ENCODE measurements at places on chromosomes 3 and 15. TPM values are rescaled to one million over a fixed set of nuclear protein-coding genes. Genes with fewer than 3 reads are reported as not detected.
A peak's percentile ranks its signal among the peaks of the same experiment; 100 is the strongest.

GRCh38 chr15:56757875-56758274 is 24.6 kb upstream of the ZNF280D start:
- DNase-seq, result no peak

DNA sequence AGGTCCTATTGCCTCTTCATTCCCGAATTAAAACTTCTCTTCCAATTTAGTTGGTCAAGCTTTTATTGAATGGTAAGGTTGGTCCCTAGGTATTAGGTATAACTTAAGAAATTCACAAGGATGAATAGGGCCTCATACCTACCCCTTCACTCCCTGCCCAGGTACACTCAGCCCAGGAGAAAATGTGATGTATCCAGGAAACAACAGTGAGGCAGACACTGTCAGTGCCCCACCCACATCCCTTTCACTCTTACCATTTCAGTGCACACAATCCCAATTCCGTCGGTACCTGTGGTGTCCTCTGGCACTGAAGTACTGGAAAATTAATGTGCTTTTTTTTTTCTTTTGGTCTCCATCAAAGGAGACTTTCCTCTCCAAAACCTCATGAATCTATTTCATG is 10.5 kb upstream of the C3orf49 start:
- DNase-seq, result no peak

Gene PLXNB1
- polyA plus RNA-seq, result 39.8 TPM

- no peak for DNase-seq
These were observed 471.1 kb downstream of the SHQ1 start for GRCh38 chr3:72376956-72377710.

Gene LTF
- not detected for polyA plus RNA-seq

DNA sequence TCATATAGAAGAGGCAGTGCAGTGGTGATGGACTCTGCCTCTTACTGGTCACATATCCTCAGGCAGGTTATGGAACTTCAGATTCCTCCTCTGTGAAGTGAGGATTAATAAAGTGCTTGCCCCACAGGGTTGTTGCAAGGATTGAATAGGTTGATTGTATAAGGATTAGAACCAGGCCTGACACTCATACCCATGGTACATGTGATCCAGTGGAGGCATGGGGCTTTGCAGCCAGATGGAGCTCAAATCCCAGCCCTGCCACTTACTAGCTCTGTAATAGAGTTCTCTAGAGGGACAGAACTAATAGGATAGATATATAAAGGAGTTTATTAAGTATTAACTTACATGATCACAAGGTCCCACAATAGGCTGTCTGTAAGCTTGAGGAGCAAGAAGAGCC is 184.6 kb upstream of the EIF1B start:
- no peak for DNase-seq

DNA sequence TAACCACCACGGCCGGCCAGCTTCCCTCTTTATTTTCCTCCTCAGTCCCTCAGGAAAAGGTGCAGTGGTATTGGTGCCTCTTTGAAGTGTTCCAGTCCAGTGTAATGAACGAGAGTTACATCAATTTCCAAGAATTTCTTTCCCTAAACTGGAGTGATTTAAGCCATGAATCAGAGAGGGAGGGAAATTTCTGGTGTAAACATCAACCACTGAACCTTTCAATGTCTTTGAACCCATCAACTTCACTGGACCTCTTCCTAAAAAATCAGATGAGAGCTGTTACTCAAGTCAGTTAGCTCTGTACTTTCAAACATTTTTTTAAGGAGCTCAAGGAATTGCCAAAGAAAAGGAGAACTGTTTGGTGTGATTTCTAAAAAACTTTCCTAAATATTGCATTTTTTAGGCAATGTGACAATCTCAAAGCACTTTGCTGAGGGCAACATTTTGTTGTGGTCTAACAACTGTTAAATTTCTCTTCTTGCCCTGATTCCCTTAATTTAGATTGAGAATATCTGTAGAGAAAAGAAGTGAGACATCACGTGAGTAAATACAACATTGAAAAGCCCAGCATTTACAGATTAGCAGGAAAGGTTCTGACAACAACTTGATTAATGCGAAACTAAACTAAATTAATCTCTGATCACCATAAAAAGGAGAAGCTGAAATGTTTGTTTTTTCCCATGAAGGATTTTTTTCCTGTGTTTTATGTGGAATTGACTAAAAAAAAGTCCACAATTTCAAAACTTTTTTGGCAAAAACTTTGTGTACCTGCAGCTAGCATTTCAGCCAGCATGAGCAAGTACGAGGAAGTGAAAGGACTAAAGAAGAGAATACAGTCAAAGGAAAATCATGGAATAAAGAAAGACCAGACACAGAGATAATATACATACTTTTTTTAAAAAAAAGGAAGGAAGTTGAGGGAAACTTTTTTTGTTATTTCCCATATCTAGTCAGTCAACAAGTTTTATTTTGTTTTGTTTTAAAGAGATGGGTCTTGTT is 9.1 kb upstream of the DAZL start:
- DNase-seq, result no peak

DNA sequence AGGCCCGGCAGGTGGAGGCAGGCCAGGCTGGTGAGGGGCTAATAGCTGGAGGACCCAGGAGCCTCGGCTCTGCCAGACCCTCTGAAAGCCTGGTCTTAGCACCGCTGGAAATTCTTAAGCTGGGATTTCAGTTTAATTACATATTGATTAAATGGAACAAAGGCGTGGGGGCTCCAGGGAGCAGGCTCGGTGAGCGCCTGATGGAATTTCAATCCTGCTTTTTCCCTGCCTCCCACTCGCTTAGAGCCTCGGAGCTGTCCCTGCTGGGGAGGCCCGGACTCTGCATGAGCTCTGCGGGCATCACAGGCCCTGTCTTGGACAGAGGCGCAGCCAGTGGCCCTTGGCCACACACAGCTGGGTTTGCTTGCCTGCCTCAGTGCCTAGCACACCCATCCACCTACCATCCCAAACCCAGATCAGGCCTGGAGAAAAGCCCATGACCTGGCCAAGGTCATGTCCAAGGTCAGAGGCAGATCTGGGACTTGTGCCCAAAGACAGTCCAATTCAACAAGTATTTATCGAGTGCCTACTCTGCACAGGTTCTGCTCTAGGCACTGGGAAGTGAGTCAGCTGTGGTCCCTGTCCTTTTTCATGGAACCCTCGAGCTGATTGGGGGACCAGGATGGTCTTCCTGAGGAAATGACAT is 40.6 kb downstream of the LINGO1 start:
- DNase-seq, result no peak

Gene ARPIN
- 13.5 TPM for polyA plus RNA-seq

DNA sequence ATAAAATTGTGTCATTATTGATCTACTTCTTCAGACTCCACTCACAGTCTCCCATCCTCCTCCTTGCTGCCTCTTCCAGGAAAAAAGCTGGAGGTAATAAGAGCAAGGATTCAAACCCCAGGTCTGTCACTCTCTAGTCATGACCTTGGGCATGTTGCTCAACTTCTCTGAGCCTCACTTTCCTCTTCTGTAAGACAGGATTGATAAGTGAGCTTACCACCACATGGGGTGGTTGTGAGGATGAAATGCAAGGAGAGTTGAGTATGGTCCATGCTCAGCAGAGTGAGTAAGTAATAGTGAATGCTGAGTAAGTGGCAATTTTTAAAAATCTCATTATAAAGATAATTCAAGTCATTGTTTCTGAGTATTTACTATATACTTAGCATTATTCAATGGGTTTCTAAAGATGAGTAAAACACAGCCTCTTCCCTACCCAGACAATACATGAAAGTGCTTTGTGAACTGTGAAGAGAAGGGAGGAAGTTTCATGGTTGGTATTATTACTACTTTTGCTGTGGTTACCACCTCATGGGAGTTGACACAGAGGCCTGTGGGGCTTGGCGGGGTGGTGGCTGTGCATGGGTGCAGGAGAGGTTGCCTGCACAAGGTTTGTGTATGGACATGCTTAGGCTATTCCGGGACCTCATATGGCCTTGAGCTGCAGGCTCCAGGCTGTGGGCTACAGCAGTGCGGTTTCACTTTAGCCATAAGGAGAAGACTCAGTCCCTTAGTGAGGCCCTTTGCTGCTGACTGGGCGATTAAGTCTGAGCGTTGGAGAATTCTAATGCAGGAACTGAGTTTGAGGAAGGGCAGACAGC is 30.0 kb downstream of the SLC6A11 start:
- DNase-seq, result no peak

DNA sequence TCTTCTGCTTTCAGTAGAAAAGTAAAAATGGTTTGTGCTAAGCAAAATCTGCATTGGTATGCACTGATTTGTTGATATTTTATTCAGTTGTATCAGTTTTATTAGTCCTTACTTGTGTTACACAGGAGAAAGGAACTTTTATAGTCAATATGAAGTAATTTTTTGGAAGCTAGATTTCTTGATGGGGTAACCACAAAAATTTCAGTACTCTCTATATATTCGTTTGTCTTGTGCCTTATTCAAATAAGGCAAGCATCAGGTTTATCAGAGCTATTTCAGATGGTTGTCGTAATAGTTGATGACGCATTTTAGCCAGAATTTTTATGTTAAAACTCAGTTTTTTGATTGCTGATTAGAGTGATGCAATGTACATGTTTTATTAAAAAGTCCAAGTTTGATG is 50.7 kb upstream of the NIPA1 start:
- no peak for DNase-seq

Gene NANOGP8
- not detected for polyA plus RNA-seq

Gene GOLGA6L7
- polyA plus RNA-seq, result not detected

GRCh38 chr15:56693761-56694160 is 39.5 kb downstream of the ZNF280D start:
- DNase-seq, result no peak

DNA sequence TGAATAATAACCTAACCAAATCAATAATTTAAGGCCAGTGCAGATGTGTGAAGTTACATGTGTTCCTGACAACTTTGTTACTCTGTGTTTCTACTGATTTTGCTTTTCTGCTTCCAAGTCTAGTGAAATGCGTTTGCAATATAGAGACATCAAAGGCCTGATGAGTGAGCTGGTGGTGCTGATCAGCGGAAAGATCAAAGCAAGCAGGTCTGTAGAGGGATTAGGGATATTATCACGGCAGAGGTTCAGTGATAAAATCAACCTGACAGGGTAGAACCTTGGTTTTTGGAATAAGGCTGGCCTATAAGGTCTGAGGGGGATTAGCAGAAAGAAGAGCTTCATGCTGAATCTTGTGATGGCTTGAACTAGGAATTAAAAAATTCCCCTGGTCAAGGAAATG is 111.7 kb downstream of the EDEM1 start:
- no peak for DNase-seq

- DNase-seq, result no peak
These were observed 8.0 kb downstream of the POC1A start for GRCh38 chr3:52146189-52146588.

DNA sequence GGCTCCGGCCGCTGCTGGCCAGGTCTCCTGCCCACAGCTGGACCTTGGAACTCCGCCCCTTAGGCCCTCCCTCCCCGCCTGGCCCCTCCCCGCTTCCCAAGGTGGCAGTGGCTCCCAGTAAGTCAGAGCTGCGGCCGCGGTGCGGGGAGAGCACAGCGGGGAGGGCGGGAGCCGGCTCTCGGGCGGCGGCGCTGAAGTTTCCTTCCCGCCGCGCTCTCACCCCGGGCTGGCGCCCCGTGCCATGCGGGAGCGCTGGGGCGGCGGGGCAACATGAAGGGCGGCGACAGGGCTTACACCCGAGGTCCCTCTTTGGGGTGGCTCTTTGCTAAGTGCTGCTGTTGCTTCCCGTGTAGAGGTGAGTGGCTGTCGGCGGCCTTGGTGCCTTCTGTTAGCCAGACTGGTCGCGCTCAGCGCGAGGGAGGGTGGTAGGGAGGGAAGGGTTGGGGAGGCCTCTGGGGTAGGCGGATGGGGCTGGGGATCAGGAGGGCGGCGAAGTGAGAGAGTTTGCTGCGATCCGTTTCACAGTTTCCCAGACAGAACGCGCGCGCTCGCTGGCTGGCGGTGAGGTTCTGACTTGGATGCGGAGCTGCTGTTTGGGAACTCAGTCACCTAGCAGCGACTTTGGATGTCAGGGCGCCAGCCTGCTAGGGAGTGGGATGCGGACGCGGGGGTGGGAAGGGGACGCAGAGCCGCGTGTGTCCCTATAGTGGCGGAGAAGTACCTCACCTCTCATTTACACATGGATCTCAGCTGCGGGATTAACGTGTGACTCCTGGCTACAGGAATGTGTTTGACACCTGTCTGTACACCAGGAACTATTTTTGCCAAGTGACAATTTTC is 145.5 kb upstream of the UMPS start:
- peak; percentile 91 for DNase-seq

Gene TMCO5A
- not detected for polyA plus RNA-seq

DNA sequence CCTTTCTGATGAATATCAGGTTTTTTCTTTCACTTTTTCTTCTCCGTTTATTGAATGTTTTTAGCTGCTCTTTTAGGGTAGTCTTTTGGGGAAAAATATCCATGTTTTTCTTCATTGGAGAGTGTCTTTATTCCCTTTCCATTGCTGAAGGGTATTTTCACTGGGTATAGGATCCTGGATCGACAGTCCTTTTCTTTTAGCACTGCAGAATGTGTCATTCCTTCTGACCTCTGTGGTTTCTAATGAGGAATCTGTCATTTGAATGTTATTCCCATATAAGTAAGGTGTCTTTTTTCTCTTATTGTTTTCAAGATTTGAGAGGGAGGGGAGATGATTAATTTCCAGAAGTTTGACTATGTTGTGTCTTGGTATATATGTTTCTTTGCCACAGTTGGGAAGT is 96.8 kb downstream of the BBX start:
- DNase-seq, result no peak

GRCh38 chr3:197547306-197548011 is 8.3 kb downstream of the BDH1 start:
- no peak for DNase-seq

- no peak for DNase-seq
These were observed 15.4 kb upstream of the SKOR1 start for GRCh38 chr15:67809866-67810265.

All from SK-N-SH (cell line).